ENCODE measurements at places on chromosomes 6 and 20.

DNA sequence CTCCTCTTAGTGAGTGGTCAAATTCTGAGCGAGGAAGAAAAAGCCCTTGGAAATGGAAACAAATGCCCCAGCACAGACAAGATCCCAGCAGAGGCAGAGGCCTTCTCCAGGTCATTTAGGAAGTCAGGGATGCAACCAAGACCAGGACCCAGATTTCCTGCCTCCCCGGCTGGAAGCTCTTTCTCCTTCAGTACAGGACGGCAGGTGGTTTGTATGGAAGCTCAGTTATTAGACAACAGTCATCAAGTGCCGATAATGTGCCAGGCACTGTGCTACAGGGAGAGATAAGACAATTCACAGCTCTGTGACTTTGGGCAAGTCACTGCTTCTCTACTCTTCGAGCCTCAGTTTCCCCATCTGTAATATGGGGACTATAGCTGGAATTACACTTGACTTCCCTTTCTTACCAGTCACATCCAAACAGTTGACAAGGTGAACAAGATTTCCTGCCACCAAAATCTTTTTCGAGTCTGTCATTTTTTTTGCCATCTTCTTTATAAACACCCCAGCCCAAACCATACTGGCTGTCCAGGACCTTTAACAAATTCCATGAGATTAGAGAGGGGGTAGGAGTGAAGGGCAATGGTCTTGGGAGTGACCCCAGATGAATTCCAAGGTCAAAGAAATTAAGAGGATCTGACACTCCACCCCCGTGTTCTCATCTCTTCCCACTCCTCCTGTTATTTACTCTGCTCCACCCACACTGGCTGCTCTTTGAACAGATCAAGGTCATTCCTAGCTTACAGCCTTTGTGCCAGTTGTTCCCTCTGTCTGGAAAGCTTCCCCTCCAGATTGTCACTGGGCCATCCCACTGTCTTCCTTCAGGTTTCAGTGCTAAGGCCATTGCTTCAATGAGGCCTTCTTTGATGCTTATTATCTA lies 6.0 kb downstream of the MMP9 start:
- no peak for DNase-seq
- H3K36me3 ChIP-seq: no peaks in the 10 kb centered on the region
- H3K4me1 ChIP-seq: peaks cover 24% of the 10 kb centered on the region
- H3K4me3 ChIP-seq: no peak overlapping the region
- peaks cover 16% of the 10 kb centered on the region for H3K27me3 ChIP-seq
- H3K27ac ChIP-seq: no peak overlapping the region

- no peaks in the 10 kb centered on the region for H3K36me3 ChIP-seq
- DNase-seq: no peak
- no peak overlapping the region for H3K27ac ChIP-seq
- H3K27me3 ChIP-seq: no peaks in the 10 kb centered on the region
- no peaks in the 10 kb centered on the region for H3K4me1 ChIP-seq
These were observed 702.7 kb upstream of the AGPAT4 start for GRCh38 chr6:161976553-161976952.

DNA sequence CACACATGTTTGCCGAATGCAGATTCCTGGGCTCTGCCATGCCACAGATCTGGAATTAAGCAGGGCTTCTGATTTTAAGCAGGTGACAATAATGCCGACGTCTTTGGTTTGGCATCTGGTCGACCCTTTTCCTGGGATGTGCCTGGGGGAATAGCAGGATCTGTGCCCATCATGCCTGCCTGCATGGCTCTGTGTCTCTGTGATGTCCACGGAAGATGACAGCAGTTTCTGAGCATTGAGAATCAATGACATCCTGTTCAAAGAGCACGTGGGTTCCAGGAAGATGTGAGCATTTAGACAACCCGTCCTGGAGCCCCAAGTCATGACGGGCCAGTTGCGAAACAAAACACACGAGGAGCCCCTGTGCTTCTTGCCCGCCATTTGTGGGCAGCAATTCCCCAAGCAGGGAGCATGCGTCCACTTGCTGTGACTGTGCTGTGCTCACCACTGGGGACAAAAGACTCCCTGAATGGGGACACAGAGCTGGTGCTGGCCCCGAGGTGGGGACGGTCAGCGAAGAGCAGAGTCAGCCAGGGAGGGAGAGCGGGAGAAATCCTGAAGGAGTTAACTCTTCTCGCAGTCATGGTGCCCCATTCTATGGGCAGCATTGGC lies 110.1 kb downstream of the ERMARD start:
- no peak overlapping the region for H3K27ac ChIP-seq
- H3K27me3 ChIP-seq: no peaks in the 10 kb centered on the region
- no peak overlapping the region for H3K4me3 ChIP-seq
- H3K4me1 ChIP-seq: no peaks in the 10 kb centered on the region
- no peaks in the 10 kb centered on the region for H3K36me3 ChIP-seq

- H3K36me3 ChIP-seq: peaks cover 70% of the 10 kb centered on the region
- DNase-seq: no peak
- H3K27me3 ChIP-seq: no peaks in the 10 kb centered on the region
- H3K4me3 ChIP-seq: no peak overlapping the region
- no peak overlapping the region for H3K27ac ChIP-seq
These were observed 23.0 kb downstream of the MAP1LC3A start for GRCh38 chr20:34581341-34582184.

GRCh38 chr20:45117581-45117980 lies 2.6 kb upstream of the WFDC5 start:
- no peaks in the 10 kb centered on the region for H3K36me3 ChIP-seq
- no peaks in the 10 kb centered on the region for H3K4me1 ChIP-seq
- H3K4me3 ChIP-seq: no peak overlapping the region

GRCh38 chr20:48957053-48957481 lies 35.6 kb downstream of the ARFGEF2 start:
- no peaks in the 10 kb centered on the region for H3K4me1 ChIP-seq
- no peak for DNase-seq
- H3K27me3 ChIP-seq: no peaks in the 10 kb centered on the region
- no peak overlapping the region for H3K27ac ChIP-seq
- no peak overlapping the region for H3K4me3 ChIP-seq

DNA sequence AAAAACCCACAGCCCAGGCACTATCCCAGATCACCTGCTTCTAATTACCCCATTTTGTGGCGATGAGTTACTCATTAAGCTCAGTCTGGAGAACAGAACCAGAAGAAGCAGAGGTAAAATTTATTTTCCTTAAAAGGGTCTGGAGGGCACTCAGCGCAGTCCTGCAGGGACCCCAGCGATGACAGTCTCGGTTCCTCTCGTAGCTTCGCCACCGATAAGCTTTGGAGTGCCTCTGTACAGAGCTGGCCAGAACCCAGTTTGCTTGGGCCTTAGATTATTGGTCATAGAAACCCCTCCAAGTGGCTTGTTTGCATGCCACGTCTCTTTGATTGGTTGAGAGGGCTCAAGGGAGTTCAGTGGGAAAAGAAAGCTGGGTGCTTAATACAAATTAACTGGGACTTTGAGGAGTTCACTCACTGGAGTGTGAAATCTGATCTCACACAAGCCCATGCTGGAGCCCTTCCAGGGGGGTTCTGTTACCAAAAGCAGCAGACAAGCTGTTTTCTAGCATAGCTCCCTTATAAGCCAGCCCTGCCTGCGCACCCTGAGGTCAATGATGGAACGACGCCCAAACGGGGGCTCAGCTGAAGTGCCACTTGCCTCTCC lies 158.5 kb upstream of the ARID1B start:
- H3K4me3 ChIP-seq: no peak overlapping the region
- no peak overlapping the region for H3K27ac ChIP-seq
- no peaks in the 10 kb centered on the region for H3K4me1 ChIP-seq

GRCh38 chr6:168196385-168196860 lies 117.4 kb upstream of the FRMD1 start:
- no peaks in the 10 kb centered on the region for H3K4me1 ChIP-seq
- DNase-seq: no peak
- H3K27ac ChIP-seq: no peak overlapping the region
- H3K36me3 ChIP-seq: no peaks in the 10 kb centered on the region
- H3K4me3 ChIP-seq: no peak overlapping the region

DNA sequence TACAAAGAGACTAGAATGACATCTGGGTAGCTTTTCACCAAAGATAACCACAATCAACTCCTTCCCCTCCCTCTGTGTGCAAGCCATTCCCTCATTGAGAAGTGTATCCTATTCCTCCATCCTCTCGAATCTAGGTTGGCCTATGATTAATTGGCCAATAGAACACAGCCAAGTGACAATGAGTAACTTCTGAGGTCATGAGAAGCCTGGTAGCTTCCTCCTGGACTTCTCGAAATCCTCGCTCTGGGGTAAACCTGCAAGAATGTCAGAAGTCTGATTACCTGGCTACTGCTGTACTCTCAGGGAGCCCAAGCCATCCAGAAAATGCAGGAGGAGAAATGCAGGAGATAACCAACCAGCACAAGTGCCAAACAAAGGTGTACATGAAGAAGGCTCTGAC lies 13.1 kb downstream of the ARHGAP18 start:
- H3K4me1 ChIP-seq: peaks cover 7% of the 10 kb centered on the region
- no peak overlapping the region for H3K4me3 ChIP-seq
- H3K36me3 ChIP-seq: no peaks in the 10 kb centered on the region

Measured in naive thymus-derived CD4-positive, alpha-beta T cell (primary cell).